ENCODE measurements at places on chromosomes 13 and 19. TPM values are rescaled to one million over a fixed set of nuclear protein-coding genes. Genes with fewer than 3 reads are reported as not detected.

DNA sequence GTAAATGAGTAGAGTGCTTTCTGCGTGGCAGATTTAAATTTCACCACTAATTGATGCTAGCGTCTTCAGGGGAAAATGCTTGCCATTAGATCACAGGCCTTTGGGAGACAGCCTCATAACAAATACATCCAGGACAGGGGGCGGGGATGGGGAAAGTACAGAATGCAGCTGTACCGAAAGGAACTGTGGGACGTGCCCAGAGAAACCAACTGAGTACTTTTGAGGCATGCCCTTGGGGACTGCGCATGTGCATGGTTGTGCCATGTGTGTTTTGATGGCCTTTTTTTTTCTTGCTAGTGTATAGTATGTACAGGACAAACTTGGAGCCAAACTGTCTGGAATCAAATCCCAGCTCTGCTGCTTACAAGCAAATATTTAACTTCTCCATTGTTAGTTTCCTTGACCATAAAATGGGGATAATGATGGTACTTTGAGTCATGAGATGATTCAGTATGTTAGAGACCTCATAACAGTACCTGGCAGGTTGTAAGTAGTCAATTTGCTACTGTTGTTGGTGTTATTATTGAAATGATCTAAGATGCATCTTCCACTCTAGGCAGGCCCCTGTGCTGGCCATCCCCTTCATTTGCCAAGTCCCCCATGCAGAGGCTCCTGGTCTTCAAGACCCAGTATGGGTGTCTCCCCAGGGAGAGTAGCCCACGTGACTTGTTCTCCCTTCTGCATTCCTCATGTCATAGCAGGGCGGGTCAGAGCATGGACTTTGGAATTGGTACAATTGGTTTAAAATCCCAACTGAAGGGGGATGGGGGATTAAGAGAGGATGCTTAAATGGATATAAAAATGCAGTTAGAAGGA is 68.3 kb upstream of the NPAS1 start:
- DNase-seq: no peak

GRCh38 chr13:40982772-40983171 is 36.3 kb downstream of the ELF1 start:
- DNase-seq: no peak

- no peak for DNase-seq
Observed at GRCh38 chr13:104111031-104111430, 1044.8 kb upstream of the SLC10A2 start.

DNA sequence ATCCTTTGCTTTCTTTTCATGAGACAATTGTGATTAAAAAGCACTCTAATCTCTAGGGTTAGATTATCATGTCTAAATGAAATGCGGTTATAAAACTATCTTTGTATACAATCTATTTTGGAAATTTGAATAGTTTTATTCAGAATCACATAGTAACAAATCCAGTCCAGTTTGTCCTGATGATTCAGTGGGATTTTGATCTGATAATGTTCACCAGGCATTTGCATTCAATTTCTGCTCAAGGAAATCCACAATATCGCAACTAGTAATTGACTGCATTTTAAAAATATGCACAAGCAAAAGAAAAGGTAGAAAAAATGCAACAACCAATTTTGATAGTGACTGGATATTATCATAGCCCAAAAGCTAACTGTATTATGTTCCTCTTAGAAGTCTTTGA is 63.8 kb downstream of the ITGBL1 start:
- no peak for DNase-seq

- DNase-seq: no peak
Observed at GRCh38 chr13:110216398-110217041, 90.4 kb downstream of the COL4A1 start.

- no peak for DNase-seq
Observed at GRCh38 chr19:43934055-43934984, 762 bp downstream of the ZNF45 start.

The CGB1 gene
- total RNA-seq: not detected
